ENCODE measurements at places on chromosomes 16 and 17.

DNA sequence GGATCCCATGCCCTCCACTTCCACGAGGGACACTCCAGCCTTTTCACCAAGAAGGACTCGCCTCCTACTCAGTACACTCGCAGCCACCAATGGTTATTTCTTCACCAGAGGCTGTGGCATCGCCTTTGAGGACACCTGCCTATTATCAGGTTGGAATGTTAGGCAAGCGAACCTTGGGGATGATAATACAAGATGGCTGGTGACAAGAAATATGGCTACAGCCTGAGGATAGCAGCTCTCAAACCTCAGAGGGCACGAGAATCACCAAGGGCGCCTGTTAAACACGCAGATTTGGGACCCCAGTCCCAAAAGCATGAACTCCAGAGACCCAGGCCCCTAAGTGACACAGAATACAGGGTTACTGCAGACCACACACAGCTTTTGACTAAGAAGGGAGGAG, 58.1 kb downstream of the CYTH1 start:
- no peak for DNase-seq

GRCh38 chr17:15091825-15092224, 173.3 kb downstream of the PMP22 start:
- DNase-seq = no peak

DNA sequence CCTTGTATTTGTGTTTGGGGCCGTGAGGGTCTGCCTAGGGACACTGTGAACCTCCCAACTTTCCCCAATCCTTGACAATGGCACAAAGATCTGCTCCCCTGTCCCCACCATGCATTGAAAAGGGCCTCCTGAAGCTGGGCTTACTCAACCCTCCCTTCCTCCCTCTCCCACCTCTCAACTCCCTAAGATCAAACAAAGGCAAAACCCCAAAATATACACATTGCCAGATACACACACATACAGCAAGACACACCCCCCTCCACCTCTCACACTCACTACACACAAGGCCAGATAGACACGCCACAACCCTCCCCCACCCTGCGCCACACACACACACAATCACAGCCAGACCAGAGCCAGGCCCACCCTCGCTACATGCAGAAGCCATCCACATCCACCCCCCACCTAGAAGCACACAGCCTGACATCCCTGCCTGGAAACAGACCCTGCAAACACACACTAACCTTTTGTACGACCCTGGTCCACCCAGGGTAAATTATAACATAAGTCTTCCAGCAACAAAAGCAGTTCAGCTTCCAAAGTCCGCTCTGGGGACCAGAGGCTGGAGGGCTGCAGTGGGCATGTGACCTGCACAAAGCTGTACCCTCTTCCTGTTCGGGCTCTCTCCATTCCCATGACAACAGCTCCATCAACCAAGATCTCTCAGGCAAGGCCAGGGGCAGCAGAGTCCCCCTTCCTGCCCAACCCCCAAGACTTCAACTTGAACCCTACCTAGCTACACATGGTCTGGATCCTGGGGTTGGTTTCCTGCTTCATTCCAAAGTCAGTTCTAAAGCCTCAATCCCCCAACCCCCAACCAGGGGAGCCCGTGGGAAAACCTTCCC, 1.9 kb downstream of the PCGF2 start:
- no peak for DNase-seq

GRCh38 chr16:67181346-67181745, 2.4 kb downstream of the MATCAP1 start:
- no peak for DNase-seq

GRCh38 chr17:77544347-77545110, 403.8 kb downstream of the SEC14L1 start:
- DNase-seq = no peak

GRCh38 chr17:34644941-34645550, 65.7 kb downstream of the TMEM132E start:
- no peak for DNase-seq

DNA sequence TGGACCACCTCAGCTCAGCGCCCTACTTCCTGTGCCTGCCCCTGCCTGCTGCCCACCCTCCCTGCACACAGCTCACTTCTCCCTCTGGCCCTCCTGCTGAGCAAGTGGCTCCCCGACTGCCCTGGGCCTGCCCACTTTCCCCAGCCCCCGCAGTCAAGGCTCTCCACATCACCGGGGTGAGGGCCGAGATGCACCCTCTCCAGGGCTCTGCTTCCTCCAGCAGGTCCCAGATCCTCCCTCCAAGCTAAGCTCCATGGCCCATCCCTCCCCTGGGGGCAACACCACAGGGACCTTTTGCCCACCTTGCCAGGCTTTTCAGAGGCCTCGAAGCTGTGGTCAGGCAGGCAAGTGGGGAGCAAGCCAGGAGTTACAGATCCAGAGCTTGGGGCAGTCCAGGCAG, 820.2 kb downstream of the KCNJ18 start:
- DNase-seq = no peak

DNA sequence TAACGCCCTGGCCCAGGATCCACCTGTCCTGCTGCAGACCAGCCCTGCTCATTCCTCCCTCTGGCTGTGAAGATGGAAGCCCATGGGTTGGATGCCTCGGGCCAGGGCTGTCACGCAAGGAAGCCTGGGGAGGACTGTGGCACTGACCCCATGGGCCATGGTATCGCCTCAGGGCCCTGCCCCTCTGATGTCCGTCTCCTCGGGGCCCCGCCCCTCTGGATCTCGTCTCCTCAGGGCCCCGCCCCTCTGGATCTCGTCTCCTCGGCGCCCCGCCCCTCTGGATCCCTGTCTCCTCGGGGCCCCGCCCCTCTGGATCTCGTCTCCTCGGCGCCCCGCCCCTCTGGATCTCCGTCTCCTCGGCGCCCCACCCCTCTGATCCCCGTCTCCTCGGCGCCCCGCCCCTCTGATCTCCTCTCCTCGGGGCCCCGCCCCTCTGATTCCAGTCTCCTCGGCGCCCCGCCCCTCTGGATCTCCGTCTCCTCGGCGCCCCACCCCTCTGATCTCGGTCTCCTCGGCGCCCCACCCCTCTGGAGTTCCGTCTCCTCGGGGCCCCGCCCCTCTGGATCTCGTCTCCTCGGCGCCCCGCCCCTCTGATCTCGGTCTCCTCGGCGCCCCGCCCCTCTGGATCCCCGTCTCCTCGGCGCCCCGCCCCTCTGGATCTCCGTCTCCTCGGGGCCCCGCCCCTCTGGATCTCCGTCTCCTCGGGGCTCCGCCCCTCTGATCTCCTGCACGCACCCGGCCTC, 24.0 kb downstream of the METRNL start:
- DNase-seq = no peak

GRCh38 chr17:77280304-77281121, 139.7 kb downstream of the SEC14L1 start:
- DNase-seq = no peak

Data from anterior cingulate cortex (tissue), 58 donors.